ENCODE measurements at places on chromosomes 4 and X. TPM values are rescaled to one million over a fixed set of nuclear protein-coding genes. Genes with fewer than 3 reads are reported as not detected.

SSX4 gene
- total RNA-seq: not detected

SFRP2 gene
- total RNA-seq: not detected

SCML2 gene
- 2.2 TPM for total RNA-seq

BMP3 gene
- total RNA-seq: not detected

ADH1B gene
- total RNA-seq: not detected

MAGEA2B gene
- not detected for total RNA-seq

FGF13 gene
- total RNA-seq: not detected
